ENCODE measurements at places on chromosomes 11 and 22. TPM values are rescaled to one million over a fixed set of nuclear protein-coding genes. Genes with fewer than 3 reads are reported as not detected.

INS gene
- total RNA-seq = not detected

SCUBE1 gene
- not detected for total RNA-seq

ART1 gene
- total RNA-seq = not detected

- no peaks in the 10 kb centered on the region for H3K27me3 ChIP-seq
- no peak for DNase-seq
- H3K27ac ChIP-seq = no peak overlapping the region
These were observed 26.4 kb upstream of the OR8D2 start for GRCh38 chr11:124346311-124346955.

DNA sequence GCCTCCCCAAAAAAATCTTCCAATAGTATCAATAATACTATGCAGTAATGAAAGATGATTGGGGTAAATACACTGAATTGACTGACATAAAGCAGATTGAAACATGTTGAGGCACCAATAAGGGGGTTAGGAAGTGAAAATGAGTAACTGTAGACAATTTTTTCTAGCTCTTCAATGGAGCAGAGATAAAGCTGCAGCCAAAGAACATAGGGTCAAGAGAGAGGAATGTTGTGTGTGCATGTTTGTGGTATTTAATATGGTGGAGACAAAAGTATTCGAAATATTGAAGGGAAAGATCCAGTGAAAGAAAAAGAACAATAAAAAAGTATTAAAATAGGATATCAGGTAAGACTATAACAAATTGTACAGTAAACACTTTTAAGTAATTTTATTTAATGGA lies 450.0 kb upstream of the CCDC179 start:
- H3K4me1 ChIP-seq = no peaks in the 10 kb centered on the region
- H3K27ac ChIP-seq = no peak overlapping the region
- no peak overlapping the region for H3K4me3 ChIP-seq

DNA sequence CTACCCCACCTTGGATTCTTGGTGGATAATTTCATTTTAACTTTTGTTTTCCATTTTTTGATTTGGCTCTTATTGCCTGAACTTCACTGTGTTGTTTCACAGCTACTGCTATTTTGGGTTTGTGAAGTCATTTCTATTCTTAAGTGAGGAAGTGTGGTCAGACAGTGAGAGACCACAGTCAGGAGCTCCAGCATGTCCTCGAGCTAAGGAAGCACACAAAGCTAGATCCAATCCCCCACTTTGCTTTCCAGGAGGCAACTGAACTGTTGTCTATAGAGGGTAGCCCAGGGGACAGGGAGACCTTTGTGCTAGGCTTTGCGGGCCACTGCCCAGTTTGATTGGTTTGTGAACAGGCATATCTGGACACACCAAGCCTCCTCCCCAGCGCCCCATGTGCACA lies 251.8 kb upstream of the KIRREL3 start:
- H3K36me3 ChIP-seq = no peaks in the 10 kb centered on the region
- H3K4me1 ChIP-seq = no peaks in the 10 kb centered on the region
- H3K4me3 ChIP-seq = no peak overlapping the region
- H3K27ac ChIP-seq = no peak overlapping the region

Data from activated T-helper 2 cell treated with anti-CD3 and anti-CD28 coated beads, Interferon-gamma antibody, Interleukin-2, Interleukin-4, amounts not matched to agents 10 μg/mL and 5 μg/mL and 100 μg/mL, durations not matched to agents 14 hours and 24 hours and 36 hours (primary cell).